Thoracic aorta (tissue), 2 donors: ENCODE measurements at places on chromosomes 5 and 9. TPM values are rescaled to one million over a fixed set of nuclear protein-coding genes. Genes with fewer than 3 reads are reported as not detected.

The GPR151 gene
- total RNA-seq = not detected

The DNAI1 gene
- total RNA-seq = not detected

DNA sequence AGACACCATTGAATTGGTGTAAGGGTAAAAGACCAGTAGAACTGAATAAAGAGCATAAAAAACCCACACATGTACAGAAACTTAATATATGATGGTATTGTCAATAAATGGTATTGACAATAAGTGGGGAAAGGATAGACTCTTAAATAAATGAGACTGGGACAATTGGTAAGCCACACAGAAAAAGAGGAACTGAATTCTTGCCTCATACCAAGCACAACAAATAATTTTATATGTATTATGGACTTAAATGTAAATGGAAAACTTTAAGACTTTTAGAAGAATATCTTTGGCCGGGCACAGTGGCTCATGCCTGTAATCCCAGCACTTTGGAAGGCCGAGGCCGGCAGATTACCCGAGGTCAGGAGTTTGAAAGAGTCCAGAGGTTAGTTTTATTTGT is 37.9 kb upstream of the PPP2CA start:
- H3K4me1 ChIP-seq = no peaks in the 10 kb centered on the region
- no peaks in the 10 kb centered on the region for H3K27me3 ChIP-seq
- no peaks in the 10 kb centered on the region for H3K36me3 ChIP-seq

- no peak overlapping the region for H3K27ac ChIP-seq
- no peak for DNase-seq
- no peaks in the 10 kb centered on the region for H3K4me1 ChIP-seq
- H3K27me3 ChIP-seq = no peaks in the 10 kb centered on the region
These were observed 384.6 kb upstream of the KLF4 start for GRCh38 chr9:107874137-107874536.

DNA sequence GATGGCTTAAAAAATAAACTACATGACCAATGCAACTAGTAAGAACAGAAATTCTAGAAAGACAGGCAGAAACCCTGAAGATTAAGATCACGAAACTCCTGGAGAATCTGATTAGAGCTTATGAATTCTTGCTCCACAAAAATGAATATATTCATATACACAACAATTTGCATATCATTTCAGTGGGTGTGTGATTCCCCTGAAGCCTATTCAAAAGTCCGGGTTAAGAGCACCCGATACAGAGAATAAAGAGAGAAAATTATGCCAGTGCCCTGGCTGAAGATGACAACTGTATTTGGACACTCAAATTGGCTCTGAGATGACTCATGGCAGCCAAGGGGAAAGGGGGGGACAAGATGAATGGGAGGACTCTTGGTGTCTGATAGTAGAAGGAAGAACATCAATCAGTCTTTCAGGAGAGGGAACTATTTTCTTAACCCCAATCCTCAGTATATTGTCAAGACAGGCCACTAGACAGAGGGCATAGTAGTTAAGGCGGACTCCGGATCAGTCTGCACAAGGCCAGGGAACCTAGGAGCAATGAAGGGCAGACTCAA is 6.0 kb downstream of the TMOD1 start:
- no peak overlapping the region for H3K27ac ChIP-seq
- H3K36me3 ChIP-seq = no peaks in the 10 kb centered on the region
- H3K4me1 ChIP-seq = peaks cover 23% of the 10 kb centered on the region
- H3K4me3 ChIP-seq = no peak overlapping the region

DNA sequence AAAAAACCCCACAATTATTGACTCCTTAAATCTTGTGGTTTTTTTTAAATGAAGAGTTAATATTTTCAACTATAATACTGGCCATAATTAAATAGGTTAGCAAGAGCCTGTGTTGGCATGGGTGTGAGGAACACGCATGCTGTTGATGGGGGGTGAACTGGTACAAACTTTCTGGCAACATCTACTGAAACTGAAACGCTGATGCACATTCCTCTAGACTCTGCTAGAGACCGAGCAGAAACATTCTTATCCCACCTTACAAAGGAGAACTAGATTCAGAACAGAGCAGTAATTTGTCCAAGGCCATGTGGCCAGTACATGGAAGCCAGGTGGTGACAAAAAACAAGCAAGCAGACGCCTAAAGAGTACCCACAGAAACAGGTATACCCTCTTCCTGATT is 2.4 kb downstream of the BICD2 start:
- no peaks in the 10 kb centered on the region for H3K27me3 ChIP-seq
- no peak overlapping the region for H3K27ac ChIP-seq
- H3K36me3 ChIP-seq = no peaks in the 10 kb centered on the region
- peaks cover 34% of the 10 kb centered on the region for H3K4me1 ChIP-seq
- DNase-seq = no peak

DNA sequence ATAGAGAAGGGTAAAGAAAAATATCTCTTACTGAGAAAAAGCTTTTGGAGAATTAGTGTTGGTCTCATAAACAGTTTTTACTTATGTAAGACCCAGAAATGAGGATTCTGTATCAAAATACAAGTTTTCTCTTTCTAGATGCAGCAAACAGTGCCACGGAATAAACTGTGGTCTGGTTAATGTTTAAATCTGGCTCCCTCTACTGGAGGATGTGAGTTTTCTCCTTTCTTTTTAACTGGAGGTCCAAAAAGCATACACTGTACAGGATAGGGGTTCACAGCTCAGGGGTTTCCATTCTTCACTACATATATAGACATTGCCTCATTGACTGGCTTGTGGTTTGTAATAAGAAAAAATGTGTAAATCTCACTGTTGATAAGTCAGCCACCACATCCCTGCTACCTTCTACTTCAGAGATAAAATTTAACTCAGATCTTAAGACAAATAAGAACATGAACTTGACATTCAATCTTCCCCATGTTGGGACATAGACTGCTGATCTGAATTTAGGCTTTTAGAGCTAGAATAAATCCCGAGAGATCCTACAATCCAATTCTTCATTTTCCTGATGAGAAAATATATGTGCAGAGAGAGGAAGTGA is 98.9 kb downstream of the CFAP95 start:
- no peak overlapping the region for H3K4me3 ChIP-seq
- no peaks in the 10 kb centered on the region for H3K4me1 ChIP-seq
- no peaks in the 10 kb centered on the region for H3K36me3 ChIP-seq
- DNase-seq = no peak

DNA sequence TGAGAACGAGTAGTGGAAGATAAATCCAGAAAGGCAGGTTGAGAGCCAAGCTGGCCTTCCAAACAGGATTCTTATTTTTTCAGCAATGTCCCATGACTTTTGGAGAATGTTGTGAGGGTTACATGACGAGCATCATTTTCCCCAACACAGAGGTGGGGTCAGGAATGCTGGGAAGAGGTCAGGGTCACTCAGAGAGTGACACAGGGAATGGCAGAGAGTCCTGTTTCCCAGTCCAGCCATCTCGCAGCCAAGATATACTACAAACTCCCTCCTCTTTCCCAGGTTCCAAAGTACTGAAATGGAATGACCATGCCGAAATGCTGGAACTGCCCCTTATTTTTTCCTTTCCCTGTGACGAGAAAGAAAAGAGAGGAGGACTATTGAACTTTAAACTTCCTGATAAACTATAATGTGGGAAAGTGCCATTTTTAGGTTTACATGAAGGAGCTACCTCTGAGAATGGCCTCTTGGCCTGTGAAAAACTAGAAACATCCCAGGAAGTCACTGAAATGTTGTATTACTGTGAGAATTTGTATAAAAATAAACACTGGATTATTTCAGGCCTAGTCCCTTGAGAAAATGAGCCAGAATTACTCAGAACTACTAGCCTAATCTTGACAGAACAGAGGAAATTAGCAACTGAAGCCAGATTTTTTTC is 420.4 kb downstream of the CETN3 start:
- H3K36me3 ChIP-seq = no peaks in the 10 kb centered on the region
- peak; percentile 4 for DNase-seq
- no peaks in the 10 kb centered on the region for H3K27me3 ChIP-seq
- H3K4me1 ChIP-seq = peaks cover 15% of the 10 kb centered on the region
- peak overlapping the region; percentile 80 for H3K27ac ChIP-seq
